NCI-H460 (cell line): ENCODE measurements at places on chromosomes 7 and 10. TPM values are rescaled to one million over a fixed set of nuclear protein-coding genes. Genes with fewer than 3 reads are reported as not detected.

The RASSF4 gene
- 0.63 and 0.94 TPM in 2 replicates for total RNA-seq

The ADGRA1 gene
- total RNA-seq, result not detected in 2 replicates

The TWIST1 gene
- not detected in 2 replicates for total RNA-seq

The OPN1SW gene
- not detected in 2 replicates for total RNA-seq

The FANK1 gene
- total RNA-seq, result 0.20 and 0.63 TPM in 2 replicates

The CHAT gene
- not detected in 2 replicates for total RNA-seq

The HTR7 gene
- 1.0 and 1.2 TPM in 2 replicates for total RNA-seq

The TMEM213 gene
- not detected in 2 replicates for total RNA-seq

The CDCA7L gene
- 33.7 and 38.2 TPM in 2 replicates for total RNA-seq

The ELMO1 gene
- total RNA-seq, result 7.3 and 10.1 TPM in 2 replicates

The IFIT2 gene
- total RNA-seq, result 1.1 and 1.2 TPM in 2 replicates

The RNLS gene
- 0.45 TPM in 1 of 2 replicates, not detected in the other for total RNA-seq
